NCI-H1417 treated with DMSO at 0.1 percent for 48 hours (cell line): ENCODE measurements at places on chromosomes 1 and 21.
A peak's percentile ranks its signal among the peaks of the same experiment; 100 is the strongest.

DNA sequence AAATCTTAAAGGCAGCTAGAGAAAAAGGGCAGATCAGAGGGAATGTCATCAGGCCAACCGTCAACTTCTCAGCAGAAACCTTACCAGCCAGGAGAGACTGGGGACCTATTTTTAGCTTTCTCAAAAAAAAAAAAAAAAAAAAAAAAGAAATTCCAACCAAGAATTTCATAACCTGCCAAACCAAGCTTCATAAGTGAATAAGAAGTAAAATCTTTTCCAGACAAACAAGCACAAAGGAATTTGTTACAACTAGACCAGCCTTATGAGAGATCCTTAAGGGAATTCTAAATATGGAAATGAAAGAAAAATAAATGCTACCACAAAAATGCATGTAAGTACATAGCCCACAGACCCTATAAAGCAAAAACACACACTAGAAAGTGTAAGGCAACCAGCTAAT lies 267.7 kb downstream of the AKT3 start:
- DNase-seq = no peak

GRCh38 chr1:225111000-225111399 lies 181.5 kb downstream of the DNAH14 start:
- DNase-seq = no peak

DNA sequence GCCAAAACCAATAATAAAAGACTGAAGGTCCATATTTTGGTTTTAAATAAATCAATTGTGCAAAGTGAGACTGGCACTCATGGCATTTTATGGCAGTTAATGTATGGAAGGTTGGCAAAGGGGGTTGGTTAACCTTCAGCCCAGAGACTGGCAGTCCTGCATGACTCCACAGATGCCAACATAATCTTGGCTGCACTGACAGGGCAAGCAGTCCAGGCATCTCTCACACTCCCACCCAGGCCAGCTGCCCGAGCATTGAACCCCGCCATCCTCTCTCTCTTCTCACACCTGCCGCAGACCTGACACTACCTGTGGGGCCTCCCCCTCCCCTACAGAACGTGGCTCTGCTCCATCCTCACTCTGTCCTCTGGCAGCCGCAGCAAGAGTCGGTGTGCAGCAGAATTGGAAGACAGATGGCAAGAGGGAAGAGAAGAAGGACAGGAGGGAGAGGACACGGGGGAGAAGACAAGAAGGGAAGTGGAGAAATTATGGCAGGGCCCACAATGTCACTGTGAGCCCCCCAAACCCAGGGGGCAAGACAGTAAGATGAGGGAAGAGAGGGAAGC lies 43.7 kb downstream of the ITPKB start:
- DNase-seq = no peak

DNA sequence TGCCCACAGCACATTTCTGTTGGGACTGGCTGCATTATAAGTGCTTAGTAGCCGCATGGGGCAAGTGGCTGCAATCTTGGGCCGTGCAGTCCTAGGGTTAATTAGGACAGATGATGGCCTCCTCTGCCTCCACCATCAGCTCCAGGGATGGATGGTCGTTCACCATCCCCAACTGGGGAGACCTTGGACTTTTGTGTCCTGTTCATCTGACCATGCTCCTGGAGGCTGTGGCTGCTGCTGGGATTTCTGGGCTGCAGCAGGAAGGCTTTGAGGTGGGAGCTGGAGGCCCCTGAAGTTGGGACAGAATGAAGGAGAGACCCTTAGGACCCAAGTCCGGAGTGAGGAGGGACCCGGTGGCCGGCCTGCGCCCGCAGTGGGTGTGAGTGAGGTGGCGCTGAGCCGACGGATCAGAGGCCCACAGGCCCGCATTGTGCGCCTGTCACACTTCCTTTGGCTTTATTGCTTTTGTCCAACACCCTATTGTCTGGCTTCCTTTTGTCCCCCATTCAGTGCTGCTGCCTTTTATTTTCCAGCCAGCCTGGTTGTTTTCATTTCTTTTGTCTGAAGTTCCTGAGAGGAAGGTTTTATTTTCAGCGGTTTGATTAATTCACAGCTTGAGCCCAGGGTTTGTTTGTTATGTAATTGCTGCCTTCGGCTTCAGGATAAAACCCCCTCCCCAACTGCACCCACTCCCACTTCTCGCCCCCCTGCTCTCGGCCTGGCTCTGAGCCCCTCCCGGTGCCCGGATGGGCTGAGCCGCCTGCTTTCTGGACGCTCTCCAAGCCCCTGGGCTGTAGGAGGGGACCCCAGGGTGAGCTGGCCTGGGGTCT lies 35.6 kb downstream of the SOX13 start:
- DNase-seq = peak; percentile 80

DNA sequence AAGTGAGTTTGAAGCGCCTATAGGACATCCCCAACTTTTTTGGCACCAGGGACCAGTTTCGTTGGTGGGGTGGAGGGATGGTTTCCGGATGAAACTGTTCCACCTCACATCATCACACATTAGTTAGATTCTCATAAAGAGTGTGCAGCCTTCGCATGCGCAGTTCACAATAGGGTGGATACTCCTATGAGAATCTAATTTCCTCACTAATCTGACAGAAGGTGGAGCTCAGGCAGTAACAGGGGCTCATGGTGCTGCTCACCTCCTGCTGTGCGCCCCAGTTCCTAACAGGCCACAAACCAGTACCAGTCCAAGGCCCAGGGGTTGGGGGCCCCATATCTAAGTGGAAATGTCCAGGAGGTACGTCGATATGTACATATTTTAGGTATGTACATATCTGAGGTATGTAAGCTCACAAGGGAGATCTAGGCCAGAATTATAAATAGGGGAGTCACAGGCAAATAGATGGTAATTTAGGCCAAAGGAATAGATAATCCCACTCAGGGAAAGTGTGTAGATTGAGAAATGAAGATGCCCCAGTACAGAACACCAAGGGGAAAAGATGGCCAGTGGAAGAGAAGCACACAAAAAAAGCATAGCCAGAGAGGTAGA lies 27.5 kb upstream of the RASAL2 start:
- no peak for DNase-seq

DNA sequence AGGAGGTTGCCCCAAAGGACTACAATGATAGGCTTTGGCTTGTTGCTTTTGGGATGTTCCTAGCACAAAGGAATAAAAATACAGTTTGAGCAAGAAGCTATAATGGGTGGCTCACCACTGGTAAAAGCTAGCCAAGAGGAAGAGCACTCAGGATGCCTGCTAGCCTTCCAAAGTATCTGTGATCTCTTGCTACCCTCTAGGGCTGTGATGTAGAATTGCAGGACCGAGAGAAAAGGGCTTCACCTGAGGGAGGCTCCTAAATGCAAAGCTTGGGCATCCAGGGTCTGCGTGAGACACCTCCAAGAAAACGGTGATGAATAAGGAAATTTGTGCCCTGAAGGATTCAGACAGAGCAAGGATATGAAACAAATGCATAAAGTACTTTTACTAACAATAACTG lies 17.7 kb downstream of the IVL start:
- no peak for DNase-seq

GRCh38 chr1:50858761-50859160 lies 101.3 kb downstream of the FAF1 start:
- DNase-seq = no peak

DNA sequence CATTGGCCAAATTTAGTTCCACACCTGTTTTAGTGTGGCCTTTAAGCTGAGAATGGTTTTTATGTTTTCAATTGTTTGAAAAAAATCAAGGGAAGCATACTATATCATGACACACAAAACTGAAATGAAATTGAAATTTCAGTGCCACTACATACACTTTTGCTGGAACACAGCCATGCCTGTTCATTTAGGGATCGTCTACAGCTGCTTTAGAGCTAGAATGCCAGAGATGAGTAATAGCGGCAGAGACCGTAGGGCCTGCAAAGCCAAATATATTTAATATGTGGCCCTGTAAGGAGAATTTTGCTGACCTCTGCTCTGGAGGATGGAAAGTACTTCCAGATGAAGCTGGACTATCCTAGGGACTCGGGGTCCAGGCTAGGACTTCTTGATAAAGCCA lies 62.5 kb upstream of the LYST start:
- DNase-seq = no peak

DNA sequence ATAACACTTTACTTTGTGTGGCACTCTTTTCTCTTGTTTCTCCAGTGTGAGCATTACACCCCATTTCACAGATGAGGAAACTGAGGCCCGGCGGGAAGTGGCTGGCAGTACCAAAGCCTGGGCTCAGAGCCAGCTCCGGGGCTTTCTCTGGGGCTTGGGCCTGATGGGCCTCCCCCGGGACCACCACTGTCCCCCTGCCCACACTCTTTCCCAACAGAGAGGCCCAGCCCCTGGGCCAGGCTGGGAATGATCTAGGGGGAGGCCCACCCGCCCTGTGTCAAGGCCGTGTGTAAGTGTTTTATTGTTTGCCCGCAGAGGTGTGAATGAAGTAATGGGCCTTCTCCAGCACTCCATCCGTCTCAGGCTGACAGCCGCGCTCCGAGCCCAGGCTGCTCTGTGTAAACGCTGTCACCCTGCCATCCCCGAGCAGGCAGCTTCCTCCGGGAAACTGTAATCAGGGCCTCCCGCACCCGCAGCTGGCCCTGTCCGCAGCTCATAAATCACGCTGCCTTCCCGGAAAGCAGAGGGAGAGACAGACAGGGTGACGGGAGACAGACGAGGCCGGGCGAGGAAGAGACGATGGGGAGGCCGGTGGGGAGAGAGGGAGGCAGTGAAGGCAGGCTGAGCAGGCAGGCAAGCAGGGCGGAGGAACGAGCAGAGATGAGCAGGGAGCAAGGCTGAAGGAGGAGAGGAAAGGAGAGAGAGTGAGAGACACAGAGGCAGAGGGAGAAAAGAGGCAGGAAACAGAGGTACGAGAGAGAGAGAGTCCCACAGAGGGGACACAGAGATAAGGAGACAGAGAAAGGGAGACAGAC lies 109.7 kb upstream of the ZBTB40 start:
- DNase-seq = peak; percentile 68

- no peak for DNase-seq
Observed at GRCh38 chr1:247360116-247360898, 28.6 kb upstream of the ZNF496 start.

- DNase-seq = no peak
Observed at GRCh38 chr1:93715529-93716126, 34.0 kb upstream of the BCAR3 start.
